ENCODE measurements at places on chromosomes 5 and 9. TPM values are rescaled to one million over a fixed set of nuclear protein-coding genes. Genes with fewer than 3 reads are reported as not detected.

The MARCOL gene
- not detected for total RNA-seq

The GDA gene
- total RNA-seq = 1.3 TPM

The POU5F2 gene
- total RNA-seq = 6.2 TPM

The DDX4 gene
- total RNA-seq = not detected

The RPL7A gene
- 2,813 TPM for total RNA-seq

The PCDHGB7 gene
- total RNA-seq = 21.3 TPM

The GABRA1 gene
- total RNA-seq = not detected

The C5orf58 gene
- total RNA-seq = not detected

DNA sequence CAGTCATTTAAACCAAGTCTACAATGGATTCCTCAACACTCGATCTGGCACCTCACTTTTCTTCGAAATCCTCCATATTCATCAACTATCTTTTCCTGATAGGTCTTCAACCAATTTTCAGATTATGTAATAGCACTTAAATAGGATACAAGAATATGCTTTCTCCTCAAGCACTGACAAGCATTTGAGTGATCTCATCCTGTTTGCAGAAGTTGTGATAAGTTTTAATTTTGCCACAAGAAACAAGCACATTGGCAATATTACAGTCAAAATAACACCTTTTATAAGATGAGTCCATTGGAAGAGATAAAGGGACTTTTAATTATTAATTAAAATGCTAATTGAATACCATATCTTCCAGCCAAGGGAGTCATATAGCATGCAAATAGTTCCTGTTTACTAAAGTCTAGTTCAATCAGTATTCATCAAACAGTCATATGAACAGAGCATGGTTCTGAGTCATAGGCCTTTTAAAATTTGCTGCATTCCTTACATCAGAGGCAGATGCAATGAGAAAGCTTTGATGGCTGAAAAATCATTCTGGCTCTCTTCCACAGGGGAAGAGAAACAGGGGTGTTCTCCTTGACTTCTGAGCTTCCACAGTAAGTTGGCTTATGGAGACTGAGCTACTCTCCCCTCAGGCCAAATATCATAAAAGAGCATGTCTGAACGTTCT is 32.7 kb upstream of the ZCCHC9 start:
- DNase-seq = no peak
- H3K4me1 ChIP-seq = no peaks in the 10 kb centered on the region
- no peaks in the 10 kb centered on the region for H3K36me3 ChIP-seq
- H3K27ac ChIP-seq = no peak overlapping the region

DNA sequence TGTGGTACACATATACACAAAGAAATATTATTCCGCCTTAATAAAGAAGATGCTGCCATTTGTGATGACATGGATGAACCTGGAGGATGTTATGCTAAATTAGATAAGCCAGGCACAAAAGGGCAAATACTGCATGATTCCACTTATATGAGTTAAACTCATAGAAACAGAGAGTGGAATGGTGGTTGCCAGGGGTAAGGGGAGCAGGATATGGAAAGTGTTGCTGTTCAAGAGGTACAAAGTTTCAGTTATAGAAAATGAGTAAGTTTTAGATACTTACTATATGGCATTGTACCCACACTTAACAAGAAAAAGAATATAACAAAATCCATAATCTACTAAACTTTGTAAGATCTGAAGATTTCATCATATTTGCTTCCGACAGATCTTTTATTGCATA is 252.2 kb downstream of the SYK start:
- no peak overlapping the region for H3K27ac ChIP-seq
- DNase-seq = no peak
- no peaks in the 10 kb centered on the region for H3K4me1 ChIP-seq
- no peaks in the 10 kb centered on the region for H3K27me3 ChIP-seq

DNA sequence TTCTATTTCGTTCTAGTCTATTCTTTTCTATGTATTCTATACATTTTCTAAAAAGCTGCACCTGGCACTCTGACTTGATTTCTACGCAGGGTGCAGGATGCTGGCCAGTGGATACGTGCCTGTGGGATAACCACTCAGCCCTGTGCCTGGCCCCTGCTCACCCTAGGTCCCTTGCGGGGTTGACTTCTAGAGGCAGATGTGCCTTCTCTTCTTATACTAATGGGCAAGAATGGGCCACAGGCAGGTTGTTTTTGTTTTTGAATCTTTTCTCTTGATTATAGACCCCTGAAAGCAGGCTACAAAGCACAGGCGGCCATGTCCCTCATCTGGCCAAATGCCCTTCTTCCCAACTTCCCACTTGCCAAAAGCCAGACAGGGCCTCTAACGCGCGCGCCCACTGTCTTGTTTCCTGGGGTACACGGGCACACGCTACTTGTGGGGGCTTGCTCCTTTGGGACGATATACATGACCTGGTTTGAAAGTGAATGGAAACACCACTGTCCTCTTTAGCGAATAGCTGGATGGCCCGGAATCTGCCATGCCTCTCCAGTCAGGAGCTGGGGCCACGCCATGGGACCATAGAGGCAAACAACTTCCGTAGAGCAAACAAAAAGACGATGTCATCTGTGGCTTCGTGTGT is 162.7 kb upstream of the IRX2 start:
- no peak overlapping the region for H3K27ac ChIP-seq
- H3K27me3 ChIP-seq = no peaks in the 10 kb centered on the region
- H3K4me1 ChIP-seq = no peaks in the 10 kb centered on the region

- no peak for DNase-seq
- H3K36me3 ChIP-seq = no peaks in the 10 kb centered on the region
- peak overlapping the region; percentile 77 for H3K4me3 ChIP-seq
- peak overlapping the region; percentile 99 for H3K27ac ChIP-seq
- no peaks in the 10 kb centered on the region for H3K27me3 ChIP-seq
Observed at GRCh38 chr5:132410451-132411303, 41.2 kb downstream of the SLC22A5 start.

GRCh38 chr5:172931001-172931536 is 28.2 kb upstream of the RPL26L1 start:
- H3K27ac ChIP-seq = peak overlapping the region; percentile 71
- no peak overlapping the region for H3K4me3 ChIP-seq
- no peak for DNase-seq
- H3K4me1 ChIP-seq = peaks cover 3% of the 10 kb centered on the region

DNA sequence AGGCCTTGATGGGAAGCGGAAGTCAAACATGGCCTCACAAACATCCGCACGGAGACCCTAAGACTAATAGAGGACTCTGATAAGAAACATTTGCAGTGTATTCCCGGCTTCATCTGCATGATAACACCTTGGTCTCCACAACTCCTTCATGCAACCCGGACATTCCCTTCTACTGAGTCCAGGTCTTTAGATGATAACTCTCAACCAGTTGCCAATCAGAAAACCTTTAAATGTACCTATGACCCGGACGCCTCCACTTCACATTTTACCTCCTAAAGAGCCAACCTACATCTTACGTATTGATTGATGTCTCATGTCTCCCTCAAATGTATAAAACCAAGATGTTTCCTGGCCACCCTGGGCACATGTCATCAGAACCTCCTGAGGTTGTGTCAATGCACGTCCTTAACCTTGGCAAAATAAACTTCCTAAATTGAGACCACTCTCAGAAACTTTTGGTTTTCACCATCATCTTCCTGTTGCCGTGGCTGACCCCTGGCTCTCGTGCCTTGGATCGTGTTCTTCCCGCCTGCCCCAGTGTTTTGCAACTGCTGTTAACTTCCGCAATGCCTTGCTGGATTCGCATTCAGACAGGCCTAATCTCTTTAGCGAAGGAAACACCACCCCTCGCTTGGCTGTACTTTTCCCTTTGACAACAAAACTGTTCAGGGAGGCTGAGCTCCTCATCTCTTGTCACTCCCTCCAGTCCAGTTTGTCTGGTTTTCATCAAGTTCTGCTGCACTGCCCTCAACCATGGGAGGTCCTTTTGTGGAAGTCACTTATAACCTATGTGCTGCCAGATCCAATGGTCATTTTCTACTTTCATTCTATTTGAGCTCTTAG is 1.1 kb upstream of the DAP start:
- H3K4me1 ChIP-seq = no peaks in the 10 kb centered on the region
- no peak for DNase-seq
- H3K4me3 ChIP-seq = peak overlapping the region; percentile 88
- no peaks in the 10 kb centered on the region for H3K27me3 ChIP-seq
- no peaks in the 10 kb centered on the region for H3K36me3 ChIP-seq

GRCh38 chr9:13481274-13481673 is 201.8 kb upstream of the MPDZ start:
- DNase-seq = no peak
- peaks cover 15% of the 10 kb centered on the region for H3K4me1 ChIP-seq
- H3K4me3 ChIP-seq = no peak overlapping the region
- H3K36me3 ChIP-seq = no peaks in the 10 kb centered on the region
- H3K27me3 ChIP-seq = no peaks in the 10 kb centered on the region

DNA sequence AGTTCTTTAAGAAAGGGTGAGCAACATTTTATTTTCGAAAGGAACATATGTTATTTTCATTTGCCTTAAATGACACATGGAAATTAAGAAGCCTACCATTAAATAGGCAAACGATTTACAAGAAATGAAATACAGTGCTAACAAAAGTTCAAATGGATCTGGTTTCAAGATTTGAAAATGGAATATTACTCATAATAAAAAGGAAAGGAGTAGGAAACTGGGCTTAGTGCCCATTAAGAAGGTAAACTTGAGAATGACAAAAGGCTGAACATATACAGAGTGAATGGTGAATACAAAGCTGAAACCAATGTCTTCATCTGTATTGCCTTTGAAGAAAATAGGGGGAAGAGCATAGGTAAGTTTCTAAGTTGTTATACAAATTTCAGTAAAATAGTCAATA is 974.2 kb upstream of the C9orf72 start:
- H3K36me3 ChIP-seq = no peaks in the 10 kb centered on the region
- H3K4me1 ChIP-seq = no peaks in the 10 kb centered on the region
- no peaks in the 10 kb centered on the region for H3K27me3 ChIP-seq
- DNase-seq = no peak
- H3K27ac ChIP-seq = no peak overlapping the region

DNA sequence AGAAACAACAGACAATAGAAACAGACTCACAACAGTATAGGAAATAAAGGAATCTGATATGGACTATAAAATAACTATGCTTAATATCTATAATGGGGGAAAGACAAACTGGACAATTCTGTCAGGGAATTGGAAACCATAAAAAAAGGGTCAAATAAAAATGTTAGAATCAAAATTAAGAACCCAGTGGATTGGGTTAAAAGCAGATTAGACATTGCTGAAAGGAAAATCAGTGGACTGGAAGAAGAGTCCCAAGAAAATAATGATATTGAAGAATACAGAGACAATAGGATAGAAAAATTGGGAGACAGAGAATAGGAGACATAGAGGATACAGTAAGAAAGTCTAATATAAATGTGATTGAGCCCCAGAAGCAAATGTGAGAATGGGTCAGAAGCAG is 199.2 kb downstream of the PBX3 start:
- DNase-seq = no peak
- no peaks in the 10 kb centered on the region for H3K4me1 ChIP-seq
- no peak overlapping the region for H3K4me3 ChIP-seq
- H3K27ac ChIP-seq = no peak overlapping the region

DNA sequence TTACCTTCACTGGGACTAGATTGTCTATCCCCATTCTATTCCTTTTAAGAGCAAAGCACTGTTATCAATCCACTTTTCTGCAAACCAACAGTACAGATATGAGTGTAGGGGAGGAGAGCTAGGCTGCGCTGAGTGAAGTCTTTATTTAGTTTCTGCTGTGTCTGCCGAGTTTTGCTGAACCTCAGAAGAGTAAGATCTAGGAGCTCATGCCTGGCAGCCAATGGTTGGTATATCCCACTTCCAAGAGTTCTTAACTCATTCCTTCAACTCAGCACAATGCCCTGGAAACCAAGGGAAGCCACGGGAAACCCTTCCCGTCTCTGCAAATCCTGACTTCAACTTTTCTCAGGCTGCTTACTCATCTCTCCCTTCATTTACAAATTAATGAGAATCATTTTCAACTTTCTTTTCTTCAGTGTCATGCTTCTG is 58.0 kb upstream of the JAK2 start:
- H3K4me3 ChIP-seq = no peak overlapping the region
- no peak for DNase-seq
- no peak overlapping the region for H3K27ac ChIP-seq
- no peaks in the 10 kb centered on the region for H3K27me3 ChIP-seq
- H3K36me3 ChIP-seq = no peaks in the 10 kb centered on the region

DNA sequence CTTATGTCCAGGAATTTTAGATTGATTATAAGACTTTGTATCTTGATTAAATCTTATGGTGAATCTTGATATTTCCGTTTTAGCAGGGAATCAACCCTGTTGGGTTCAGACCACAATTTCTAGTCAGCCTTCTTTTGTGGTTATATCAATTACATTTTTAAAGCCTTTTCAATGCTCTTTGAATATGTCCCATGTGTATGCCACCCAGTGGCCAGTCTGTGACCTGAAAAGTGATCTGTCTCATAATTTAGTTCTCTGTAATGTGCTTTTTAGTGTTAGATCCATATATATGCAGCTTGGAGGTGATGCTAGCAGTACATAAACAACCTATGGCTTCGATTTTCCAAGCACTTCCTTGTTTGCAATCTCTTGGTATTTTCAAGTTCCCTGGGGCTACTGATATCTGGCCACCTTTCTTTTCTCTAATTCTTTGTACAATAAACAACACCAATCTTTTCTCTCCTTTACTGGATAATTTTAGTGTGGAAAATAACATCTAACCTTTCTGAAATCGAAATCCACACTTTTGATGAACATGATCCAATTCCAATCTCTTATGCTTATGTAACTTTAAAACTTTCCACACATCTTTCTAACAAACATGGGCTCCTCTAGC is 28.8 kb downstream of the PDE8B start:
- no peaks in the 10 kb centered on the region for H3K27me3 ChIP-seq
- no peak overlapping the region for H3K4me3 ChIP-seq
- H3K27ac ChIP-seq = no peak overlapping the region
- no peaks in the 10 kb centered on the region for H3K4me1 ChIP-seq

DNA sequence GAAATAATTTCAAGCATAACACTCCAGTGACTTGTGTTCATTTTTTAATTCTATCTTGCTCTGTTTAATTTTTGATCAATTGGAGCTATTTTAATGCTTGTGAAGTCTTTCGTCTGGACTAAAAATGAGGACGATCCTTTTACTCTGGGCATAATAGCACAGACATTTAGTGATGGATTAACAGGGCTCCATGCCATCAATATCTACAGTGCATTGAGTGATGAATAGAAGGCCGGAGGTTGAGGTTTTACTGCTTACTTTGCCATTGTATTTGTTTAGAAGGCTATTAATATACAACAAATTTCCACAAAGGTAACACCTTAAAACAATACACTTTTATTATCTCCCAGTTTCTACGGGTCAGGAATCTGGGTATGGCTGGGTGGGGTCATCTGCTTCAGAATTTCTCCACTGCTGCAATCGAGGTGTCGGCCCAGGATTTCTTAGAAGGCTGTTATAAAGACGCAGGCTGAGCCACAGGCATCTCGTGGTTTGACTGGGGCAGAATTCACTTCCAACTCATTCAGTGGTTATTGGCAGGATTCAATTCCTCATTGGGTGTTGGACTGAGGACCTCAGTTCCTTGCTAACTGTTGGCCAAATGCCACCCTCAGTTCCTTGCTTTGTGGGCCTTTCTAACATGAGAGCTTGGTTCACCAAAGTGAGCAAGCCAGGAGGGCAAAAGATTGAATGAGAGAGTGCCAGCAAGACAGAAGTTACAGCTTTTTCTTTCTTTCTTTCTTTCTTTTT is 265.4 kb upstream of the VLDLR start:
- H3K27me3 ChIP-seq = no peaks in the 10 kb centered on the region
- no peaks in the 10 kb centered on the region for H3K36me3 ChIP-seq
- no peaks in the 10 kb centered on the region for H3K4me1 ChIP-seq
- no peak for DNase-seq
- no peak overlapping the region for H3K27ac ChIP-seq

- no peak for DNase-seq
- no peaks in the 10 kb centered on the region for H3K27me3 ChIP-seq
- no peaks in the 10 kb centered on the region for H3K36me3 ChIP-seq
Observed at GRCh38 chr9:98234245-98234825, 21.1 kb downstream of the TBC1D2 start.

GRCh38 chr9:34642679-34643078 is 3.8 kb upstream of the GALT start:
- H3K27ac ChIP-seq = no peak overlapping the region
- H3K36me3 ChIP-seq = no peaks in the 10 kb centered on the region
- peaks cover 4% of the 10 kb centered on the region for H3K4me1 ChIP-seq
- no peaks in the 10 kb centered on the region for H3K27me3 ChIP-seq

All from breast epithelium (tissue), 4 donors.